ENCODE measurements at places on chromosomes 12 and 14.

DNA sequence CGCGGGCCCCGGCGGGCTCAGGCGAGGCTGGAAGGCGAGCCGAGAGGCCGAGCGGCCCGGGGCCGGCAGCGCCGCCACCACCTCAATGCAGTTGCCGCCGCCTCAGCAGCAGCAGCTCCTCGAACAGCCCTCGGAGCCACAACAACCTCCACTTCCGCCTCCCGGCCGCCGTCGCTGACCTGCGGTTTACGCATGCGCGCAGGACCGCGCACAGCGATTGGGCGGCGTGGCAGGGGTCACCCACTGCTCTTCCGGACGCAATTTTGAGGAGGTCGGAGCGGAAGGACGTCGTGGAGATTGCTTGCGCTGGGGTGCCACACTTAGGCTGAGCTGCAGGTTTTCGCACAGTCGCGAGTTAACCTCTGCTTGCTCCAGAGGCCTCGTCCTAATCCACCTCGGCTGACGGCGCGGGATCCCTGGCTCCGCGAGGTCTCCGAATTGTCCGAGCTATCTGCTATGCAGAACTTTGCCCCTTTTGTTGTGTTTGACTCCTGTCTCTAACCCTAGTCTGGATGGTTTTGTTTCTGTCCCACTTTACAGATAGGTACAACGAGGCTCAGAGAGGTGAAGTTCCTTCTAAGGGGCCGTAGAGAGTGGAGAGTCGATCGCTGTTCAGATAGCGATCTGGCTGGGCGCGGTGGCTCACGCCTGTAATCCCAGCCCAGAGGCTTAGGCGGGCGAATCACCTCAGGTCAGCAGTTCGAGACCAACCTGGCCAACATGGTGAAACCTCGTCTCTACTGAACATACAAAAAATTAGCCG is at the start of the genes ACAD10 and BRAP:
ACAD10 (plus strand) TSS at position 243 of the 763 bp plus-strand sequence. CDS start 6,657 bp downstream, outside the sequence.
BRAP (minus strand) TSS at position 146 of the 763 bp plus-strand sequence. CDS start 164 bp downstream, outside the sequence.
- peak; percentile 93 for DNase-seq

DNA sequence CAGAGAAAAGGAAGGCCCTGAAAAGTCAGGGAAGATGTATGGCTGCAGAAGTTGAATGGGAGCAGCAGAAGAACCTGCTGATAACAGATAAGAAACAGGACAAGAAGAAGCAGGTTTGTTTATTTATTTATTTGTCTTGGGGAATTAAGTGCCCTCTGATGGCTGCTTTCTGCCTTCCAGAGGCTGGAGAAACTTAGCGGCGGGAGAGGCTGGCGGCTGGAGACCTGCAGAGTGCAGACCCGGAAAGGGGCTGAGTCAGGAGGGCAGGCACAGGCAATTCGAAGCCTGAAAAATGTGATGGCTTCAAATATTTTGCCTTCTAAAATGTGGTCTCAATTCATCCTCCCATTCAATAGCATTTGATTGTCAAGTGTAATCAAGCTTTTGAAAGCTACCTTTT is 168.2 kb upstream of the GZMB start:
- no peak for DNase-seq

GRCh38 chr14:22008766-22009165 is 335.1 kb upstream of the OR4E1 start:
- no peak for DNase-seq

DNA sequence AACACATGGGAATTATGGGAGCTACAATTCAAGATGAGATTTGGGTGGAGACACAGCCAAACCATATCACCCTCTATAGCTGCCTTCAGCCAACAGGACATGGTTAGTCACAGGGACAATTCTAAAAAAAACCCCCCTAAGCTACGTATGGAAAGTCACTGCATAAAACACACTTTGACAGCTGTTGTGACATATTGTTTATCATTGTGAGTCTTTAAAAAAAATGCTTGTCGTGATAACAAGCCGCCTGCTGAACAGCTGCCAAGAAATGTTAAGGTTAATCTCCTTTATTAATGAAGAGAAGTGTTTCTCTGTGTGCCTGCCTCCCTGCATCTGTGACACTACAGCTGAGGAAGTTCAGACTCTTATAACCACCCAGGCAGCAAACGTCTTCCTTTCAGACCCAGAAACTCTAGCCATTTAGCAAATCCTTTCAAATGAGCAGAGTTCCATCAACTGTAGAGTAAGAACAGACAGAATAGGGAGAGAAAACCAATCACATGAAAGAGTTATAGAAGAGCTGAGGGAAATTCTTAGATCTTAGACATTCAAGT is 1459.6 kb upstream of the TMEM132C start:
- no peak for DNase-seq

GRCh38 chr14:69268763-69269162 is 8.8 kb downstream of the GALNT16 start:
- DNase-seq = no peak

Measured in DMS153 (cell line).